ENCODE measurements at places on chromosomes 7 and 10. TPM values are rescaled to one million over a fixed set of nuclear protein-coding genes. Genes with fewer than 3 reads are reported as not detected.
A peak's percentile ranks its signal among the peaks of the same experiment; 100 is the strongest.

TAC1 gene
- total RNA-seq, result 9.1 TPM

ACHE gene
- total RNA-seq, result 3.0 TPM

TRPV5 gene
- total RNA-seq, result not detected

TAS2R5 gene
- 1.9 TPM for total RNA-seq

TUBB8 gene
- total RNA-seq, result 0.69 TPM

HMX3 gene
- total RNA-seq, result not detected

SFRP4 gene
- total RNA-seq, result not detected

DNA sequence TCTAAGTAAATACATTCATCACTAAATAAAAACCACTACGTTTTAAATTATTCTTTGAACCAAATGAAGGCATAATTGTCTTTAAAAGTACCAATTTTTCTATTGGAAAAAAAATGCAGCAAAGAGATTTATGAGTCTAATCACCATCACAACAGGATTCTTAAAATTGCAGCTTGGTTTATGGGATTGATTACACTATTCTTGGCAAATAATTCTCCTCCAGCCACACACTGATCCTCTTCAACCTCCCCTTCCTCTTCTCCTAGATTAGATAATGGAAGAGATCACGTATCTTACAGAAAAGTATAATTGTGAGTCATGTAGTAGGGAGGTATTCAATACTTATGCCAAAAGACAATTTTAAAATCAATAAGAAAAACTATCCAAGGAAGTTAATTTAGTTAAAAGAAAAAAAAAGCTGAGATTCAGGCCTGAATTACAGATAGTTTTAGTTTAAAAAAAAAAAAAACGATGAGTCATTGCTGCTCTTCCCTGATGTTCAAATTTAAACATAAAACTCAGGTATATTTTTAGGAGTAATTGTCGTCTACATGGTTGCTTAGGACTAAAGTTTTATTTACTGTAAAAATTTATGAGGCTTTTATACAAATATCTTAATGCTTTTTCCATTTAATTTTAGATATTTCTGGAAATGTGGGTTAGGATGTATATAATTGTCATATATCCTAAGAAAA lies 133.7 kb upstream of the CDK1 start:
- no peak overlapping the region for H3K27ac ChIP-seq
- no peak for DNase-seq
- no peaks in the 10 kb centered on the region for H3K4me1 ChIP-seq
- no peak overlapping the region for H3K4me3 ChIP-seq

- no peak for DNase-seq
- no peak overlapping the region for H3K4me3 ChIP-seq
- H3K36me3 ChIP-seq, result no peaks in the 10 kb centered on the region
- H3K27ac ChIP-seq, result no peak overlapping the region
These were observed 164.2 kb upstream of the PITRM1 start for GRCh38 chr10:3336673-3337293.

DNA sequence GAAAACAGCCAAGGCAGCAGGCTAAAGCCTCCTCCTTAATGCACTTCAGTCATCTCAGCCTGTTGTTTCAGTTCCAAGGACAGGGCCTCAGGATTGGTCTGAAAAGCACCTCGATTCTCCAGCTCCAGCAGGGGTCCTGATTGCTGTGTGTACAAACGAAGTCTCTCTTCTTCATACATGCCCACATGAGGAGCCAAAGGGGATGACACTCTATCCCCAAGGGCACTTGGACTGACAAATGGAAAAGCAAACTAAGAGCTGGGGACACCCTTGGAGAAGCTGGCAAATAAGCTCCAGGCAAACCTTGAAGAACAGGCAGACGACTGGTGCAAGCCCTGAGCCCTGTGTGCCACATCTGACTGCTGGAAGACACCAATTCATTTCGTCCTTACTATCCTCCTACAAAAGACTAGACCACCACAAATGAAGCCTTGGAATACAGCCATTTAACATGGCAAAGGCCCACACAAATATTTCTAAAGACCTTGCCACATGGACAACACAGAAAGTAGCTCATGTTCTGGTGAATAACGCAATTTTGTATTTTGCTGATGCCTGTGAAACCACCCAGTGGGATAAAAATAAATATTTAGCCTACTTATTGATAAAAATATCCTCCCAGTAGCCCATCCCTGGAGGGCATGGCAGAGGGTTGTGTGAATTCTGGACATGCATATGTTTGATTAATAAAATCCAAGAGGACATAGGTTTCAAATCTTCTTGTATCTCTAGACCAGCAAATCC lies 61.9 kb downstream of the PARD3 start:
- DNase-seq, result no peak
- H3K4me1 ChIP-seq, result peaks cover 33% of the 10 kb centered on the region
- H3K36me3 ChIP-seq, result no peaks in the 10 kb centered on the region
- no peak overlapping the region for H3K4me3 ChIP-seq

GRCh38 chr7:77415476-77415822 lies 700 bp downstream of the GSAP start:
- no peak overlapping the region for H3K4me3 ChIP-seq
- H3K36me3 ChIP-seq, result peaks cover 7% of the 10 kb centered on the region

DNA sequence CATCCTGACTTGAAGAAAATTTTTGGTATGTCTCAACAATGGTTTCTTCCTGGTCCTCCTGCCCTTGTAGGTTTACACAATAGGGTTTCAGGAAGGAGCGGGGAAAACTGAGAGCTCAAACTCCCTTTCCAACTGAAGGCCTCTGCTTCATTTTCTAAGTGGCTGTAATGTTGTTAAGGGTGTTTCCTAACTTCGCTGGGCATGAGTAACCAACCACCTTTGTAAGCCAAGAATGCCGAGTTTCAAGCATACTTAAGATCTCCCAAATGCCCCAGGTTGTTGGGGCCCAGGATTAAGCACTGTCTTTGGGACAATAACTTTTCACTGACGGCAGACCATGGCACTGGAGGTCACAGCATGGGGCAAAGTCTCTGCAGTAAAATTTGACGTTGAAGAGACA lies 33.6 kb upstream of the DRGX start:
- no peak overlapping the region for H3K27ac ChIP-seq
- no peak for DNase-seq
- H3K4me1 ChIP-seq, result peaks cover 5% of the 10 kb centered on the region
- H3K27me3 ChIP-seq, result peaks cover 2% of the 10 kb centered on the region

GRCh38 chr10:63166742-63167258 lies 33.7 kb downstream of the NRBF2 start:
- no peak overlapping the region for H3K27ac ChIP-seq
- peak; percentile 54 for DNase-seq
- H3K27me3 ChIP-seq, result no peaks in the 10 kb centered on the region
- peaks cover 6% of the 10 kb centered on the region for H3K4me1 ChIP-seq
- H3K36me3 ChIP-seq, result peaks cover 6% of the 10 kb centered on the region

DNA sequence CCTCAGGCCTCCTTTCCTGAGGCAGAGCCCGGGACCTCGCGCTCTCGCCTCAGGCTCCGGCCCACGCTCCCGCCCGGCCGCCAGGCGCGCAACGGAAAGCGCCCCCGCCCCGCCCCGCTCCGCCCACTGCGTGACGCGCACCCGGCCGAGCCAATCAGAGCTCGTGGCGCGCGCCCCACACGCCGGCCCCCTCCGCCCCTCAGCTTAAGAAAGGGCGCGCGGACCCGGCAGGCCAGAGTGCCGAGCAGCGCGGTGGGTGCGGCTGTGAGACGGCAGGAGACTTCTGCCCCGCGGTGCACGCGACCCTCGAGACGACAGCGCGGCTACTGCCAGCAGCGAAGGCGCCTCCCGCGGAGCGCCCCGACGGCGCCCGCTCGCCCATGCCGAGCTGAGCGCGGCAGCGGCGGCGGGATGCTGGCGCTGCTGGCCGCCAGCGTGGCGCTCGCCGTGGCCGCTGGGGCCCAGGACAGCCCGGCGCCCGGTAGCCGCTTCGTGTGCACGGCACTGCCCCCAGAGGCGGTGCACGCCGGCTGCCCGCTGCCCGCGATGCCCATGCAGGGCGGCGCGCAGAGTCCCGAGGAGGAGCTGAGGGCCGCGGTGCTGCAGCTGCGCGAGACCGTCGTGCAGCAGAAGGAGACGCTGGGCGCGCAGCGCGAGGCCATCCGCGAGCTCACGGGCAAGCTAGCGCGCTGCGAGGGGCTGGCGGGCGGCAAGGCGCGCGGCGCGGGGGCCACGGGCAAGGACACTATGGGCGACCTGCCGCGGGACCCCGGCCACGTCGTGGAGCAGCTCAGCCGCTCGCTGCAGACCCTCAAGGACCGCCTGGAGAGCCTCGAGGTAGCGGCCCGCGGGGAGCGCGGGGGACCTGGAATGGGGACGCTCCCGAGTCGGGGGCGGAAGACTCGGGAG lies at the start of gene NPTX2:
NPTX2 (plus strand) TSS at position 235 of the 909 bp plus-strand sequence; CDS start at position 412, 177 bp downstream.
- H3K27ac ChIP-seq, result no peak within 1 kb of the TSS
- H3K27me3 ChIP-seq, result peaks cover 9% of the 10 kb centered on the region
- no peak within 1 kb of the TSS for H3K4me3 ChIP-seq
- peaks cover 3% of the 10 kb centered on the region for H3K36me3 ChIP-seq
- H3K4me1 ChIP-seq, result peaks cover 3% of the 10 kb centered on the region
- DNase-seq, result peak; percentile 70

- H3K36me3 ChIP-seq, result peaks cover 4% of the 10 kb centered on the region
- no peak overlapping the region for H3K4me3 ChIP-seq
- H3K27me3 ChIP-seq, result no peaks in the 10 kb centered on the region
These were observed 32.0 kb downstream of the CPXM2 start for GRCh38 chr10:123859653-123860050.

- H3K4me1 ChIP-seq, result no peaks in the 10 kb centered on the region
- no peak overlapping the region for H3K27ac ChIP-seq
These were observed 14.4 kb downstream of the CDC14C start for GRCh38 chr7:48938539-48939295.

- peak overlapping the region; percentile 89 for H3K27ac ChIP-seq
- peaks cover 55% of the 10 kb centered on the region for H3K4me1 ChIP-seq
- H3K27me3 ChIP-seq, result peaks cover 5% of the 10 kb centered on the region
- peak; percentile 24 for DNase-seq
- no peak overlapping the region for H3K4me3 ChIP-seq
These were observed 141.4 kb upstream of the PRKCQ start for GRCh38 chr10:6721480-6721879.

DNA sequence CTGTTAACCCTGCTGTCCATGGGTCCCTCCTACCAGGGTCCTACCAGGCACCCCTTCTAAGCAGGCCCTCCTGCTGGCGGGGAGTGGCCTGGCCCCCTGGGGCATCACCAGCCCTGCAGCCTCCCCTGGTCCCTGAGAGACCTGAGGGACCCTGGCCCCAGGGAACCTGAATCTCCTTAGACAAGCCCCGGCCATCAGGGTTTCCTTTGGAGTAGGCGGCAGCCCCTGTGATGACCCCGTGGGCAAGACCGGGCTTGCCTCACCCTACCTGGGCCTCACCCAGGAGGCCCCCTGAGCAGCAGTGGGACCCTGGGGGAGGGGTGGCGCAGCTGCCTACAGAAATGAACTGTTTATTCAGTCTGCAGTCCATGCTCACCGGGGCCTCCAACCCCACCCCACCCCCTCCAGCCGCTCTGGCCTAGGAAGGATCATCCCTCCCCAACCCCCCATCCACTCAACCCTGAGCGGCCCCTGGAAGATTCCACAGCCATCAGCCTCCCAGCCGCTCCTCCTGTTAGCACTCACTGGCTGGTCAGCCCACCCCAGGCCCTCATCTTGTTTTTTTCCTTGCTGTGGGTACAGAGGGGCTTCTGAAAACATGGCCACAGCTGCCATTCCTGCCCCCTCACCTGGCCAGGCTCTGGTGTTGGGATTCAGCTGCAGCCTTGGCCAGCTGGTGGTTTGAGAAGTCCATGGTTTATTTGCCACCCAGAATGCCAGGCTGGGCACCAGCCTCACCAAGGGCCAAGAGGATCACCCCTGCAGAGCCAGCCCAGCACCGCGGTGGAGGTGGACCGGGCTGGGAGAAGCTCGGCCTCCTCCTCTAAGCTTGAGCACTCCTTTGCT lies 34.8 kb upstream of the CHST15 start:
- H3K36me3 ChIP-seq, result peaks cover under 1% of the 10 kb centered on the region
- DNase-seq, result no peak
- peaks cover 2% of the 10 kb centered on the region for H3K27me3 ChIP-seq

- peaks cover under 1% of the 10 kb centered on the region for H3K4me1 ChIP-seq
- no peak overlapping the region for H3K4me3 ChIP-seq
- no peak overlapping the region for H3K27ac ChIP-seq
These were observed 955.7 kb downstream of the SORCS3 start for GRCh38 chr10:105596749-105597148.

- no peak overlapping the region for H3K4me3 ChIP-seq
- DNase-seq, result no peak
- no peaks in the 10 kb centered on the region for H3K36me3 ChIP-seq
These were observed 168.4 kb downstream of the PON1 start for GRCh38 chr7:95155965-95156364.

DNA sequence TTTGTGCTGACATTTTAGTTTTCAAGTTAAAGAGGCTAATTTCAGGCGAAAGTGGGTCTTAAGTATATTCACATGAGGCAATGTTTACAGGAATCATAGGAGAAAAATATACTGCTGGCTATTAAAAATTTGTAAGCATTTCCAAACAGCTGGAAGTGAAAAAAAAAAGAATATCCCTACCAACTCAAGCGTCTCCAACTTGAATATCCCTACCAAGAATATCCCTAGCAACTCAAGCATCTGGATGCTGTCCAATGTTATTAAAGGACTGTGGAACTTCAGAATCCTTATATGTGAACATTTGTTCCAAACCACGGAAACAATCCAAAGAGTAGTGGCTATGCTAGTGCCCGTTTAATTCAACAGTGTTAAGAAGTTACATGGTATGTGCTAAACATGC lies 1303.0 kb downstream of the GATA3 start:
- no peaks in the 10 kb centered on the region for H3K4me1 ChIP-seq
- peaks cover 1% of the 10 kb centered on the region for H3K27me3 ChIP-seq
- H3K36me3 ChIP-seq, result no peaks in the 10 kb centered on the region
- H3K27ac ChIP-seq, result no peak overlapping the region
- H3K4me3 ChIP-seq, result no peak overlapping the region

- no peaks in the 10 kb centered on the region for H3K4me1 ChIP-seq
- peaks cover 7% of the 10 kb centered on the region for H3K27me3 ChIP-seq
- H3K36me3 ChIP-seq, result peaks cover 3% of the 10 kb centered on the region
- H3K4me3 ChIP-seq, result no peak overlapping the region
- no peak for DNase-seq
- no peak overlapping the region for H3K27ac ChIP-seq
These were observed 7.0 kb downstream of the KCNK18 start for GRCh38 chr10:117204316-117204715.

DNA sequence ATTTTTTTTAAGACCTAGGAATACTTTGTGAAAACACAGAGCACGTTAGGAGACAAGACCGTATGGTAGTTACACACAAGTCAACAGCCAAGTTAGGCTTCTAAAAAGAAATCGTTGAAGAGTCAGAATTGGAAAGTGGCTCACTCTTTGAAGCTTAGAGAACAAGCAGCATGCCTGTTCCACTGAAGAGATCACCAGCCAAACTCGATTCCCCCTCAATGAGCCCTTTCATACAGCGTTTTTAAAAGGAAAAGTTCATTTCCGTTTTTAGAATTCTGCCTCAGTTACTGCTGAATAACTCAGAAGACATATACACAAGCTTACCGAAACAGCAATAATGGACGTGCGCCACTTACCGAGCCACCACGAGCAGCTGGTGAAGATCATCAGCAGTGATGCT lies 41.0 kb downstream of the MCMBP start:
- DNase-seq, result no peak
- H3K27me3 ChIP-seq, result no peaks in the 10 kb centered on the region
- H3K4me1 ChIP-seq, result no peaks in the 10 kb centered on the region
- peaks cover 38% of the 10 kb centered on the region for H3K36me3 ChIP-seq
- no peak overlapping the region for H3K4me3 ChIP-seq

DNA sequence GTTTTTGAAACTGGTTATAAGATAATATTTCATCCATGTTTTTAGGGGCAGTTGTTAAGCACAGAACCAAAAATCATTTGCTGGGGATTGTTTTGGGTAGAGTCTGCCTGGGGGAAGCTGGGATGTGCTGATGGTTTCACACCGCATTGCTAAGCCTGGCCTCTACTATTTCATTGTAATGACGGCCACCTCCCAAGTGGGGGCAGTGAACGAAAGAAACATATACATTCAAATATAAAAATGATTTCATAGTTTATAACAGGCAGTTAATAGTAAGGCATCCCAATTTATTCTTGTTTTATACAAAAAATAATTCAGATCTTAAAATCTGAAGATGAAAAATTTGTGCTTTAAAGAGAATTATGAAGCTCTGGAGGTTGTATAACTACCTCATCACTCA lies 750.8 kb downstream of the REEP3 start:
- no peak overlapping the region for H3K4me3 ChIP-seq
- H3K4me1 ChIP-seq, result peaks cover 4% of the 10 kb centered on the region

Data from endothelial cell (in vitro differentiated cells).